ENCODE measurements at places on chromosomes 13 and 19.

DNA sequence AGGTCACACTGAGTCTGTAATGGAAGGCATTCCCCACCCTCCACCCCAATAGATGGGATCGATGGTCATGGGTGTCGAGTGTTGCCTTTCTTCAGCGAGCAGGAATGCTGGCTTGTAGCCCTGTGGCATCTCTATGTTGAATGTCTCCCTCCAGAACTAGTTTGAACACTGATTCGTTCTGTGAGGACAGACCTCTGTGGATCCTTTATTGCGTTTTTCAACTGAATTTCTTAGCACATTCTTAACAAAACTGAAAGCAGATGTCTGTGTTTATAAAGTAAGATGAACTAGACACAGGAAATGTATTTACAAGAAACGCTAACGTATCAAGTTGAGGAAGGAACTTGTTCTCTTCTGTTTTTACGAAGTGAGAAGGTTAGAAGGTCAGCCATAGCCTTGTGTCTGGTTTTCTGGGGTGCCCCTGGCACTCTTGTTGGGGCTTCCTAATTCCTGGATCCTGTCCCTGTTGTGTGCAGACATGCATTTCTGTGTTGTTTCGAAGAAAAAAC is 36.8 kb upstream of the TM9SF2 start:
- no peak for DNase-seq

DNA sequence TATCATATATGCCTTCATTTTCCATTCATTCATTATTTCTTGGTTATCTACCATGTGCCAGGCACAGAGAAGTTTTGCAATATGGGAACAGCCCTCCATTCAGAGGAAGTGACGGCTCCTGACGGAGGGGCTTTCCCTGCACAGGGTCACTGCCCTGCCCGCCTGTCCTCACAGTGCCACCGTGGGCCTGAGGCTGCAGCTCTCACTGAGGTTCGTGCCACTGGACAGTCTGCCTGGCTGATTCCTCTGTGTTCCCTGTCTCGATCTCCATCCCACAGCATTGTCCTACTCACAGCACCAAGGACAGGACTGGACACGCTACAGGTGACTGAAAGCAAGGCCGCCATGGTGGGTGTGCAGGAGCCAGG is 92.7 kb downstream of the TSHZ3 start:
- no peak for DNase-seq

DNA sequence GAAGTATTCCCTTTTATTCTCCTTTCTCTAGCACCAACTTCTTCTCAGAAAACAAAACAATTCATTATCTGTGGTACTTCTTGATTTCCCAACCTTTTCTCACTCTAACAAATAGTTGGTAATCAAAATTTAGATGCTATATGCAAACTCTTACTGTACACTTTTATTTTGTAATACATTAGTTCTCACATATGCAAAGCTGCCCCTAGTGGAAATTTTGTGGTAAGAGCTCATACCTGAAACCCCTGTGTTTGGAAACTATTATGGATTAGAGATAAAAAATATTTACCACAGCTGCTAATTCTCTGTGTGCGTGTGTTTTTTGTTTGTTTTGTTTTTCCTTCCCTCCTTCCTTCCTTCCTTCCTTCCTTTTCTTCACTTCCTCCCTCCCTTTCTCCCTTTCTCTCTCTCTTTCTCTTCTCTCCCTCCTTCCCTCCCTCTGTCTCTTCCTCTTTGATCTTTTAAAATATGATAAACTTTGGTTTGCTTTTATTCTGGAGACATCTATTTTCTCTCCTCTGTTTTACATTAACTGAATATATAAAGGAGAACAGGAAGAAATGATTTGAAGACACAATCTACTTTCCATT is 537.4 kb downstream of the SLITRK6 start:
- DNase-seq = no peak

DNA sequence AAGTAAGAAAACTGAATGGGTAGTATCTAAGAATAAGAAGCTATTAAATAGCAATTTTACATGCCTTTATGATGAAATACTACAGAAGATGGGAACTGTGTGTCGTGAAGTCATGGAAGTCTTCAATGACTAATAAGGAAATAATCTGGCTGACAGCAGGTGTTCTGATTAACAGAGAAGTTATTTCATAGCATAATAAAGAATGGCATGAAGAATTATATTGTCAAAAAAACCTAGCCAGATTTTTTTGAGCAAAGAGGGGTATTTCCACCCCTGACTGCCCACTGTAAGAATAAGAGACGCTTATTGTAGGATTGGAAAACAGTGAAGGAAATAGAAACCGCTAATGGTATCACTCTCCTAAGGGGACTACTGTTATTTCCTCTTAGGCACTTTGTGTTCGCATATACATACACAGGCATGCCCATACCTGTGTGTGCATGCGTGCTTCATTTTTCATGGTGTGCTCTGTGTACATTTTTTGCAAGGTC is 318.8 kb downstream of the SHISA2 start:
- no peak for DNase-seq

DNA sequence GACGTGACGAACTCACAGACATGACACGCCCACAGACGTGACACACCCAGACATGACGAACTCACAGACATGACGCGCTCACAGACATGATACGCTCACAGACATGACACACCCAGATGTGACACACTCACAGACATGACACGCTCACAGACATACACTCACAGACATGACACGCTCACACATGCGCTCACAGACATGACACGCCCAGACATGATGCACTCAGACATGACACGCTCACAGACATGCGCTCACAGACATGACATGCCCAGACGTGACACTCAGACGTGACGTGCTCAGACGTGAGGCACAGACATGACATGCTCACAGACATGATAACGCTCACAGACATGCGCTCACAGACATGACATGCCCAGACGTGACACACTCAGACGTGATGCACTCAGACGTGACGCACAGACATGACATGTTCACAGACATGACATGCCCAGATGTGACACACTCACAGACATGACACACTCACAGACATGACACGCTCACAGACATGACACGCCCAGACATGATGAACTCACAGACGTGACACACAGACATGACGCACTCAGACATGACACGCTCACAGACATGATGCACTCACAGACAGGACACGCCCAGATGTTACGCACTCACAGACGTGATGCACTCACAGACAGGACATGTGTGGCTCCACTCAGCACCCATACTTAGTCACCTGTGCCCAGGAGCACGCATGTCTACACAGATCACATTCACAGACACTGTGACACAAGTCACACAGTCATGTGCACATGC is 8.1 kb downstream of the ERFL start:
- no peak for DNase-seq

- no peak for DNase-seq
Measured at GRCh38 chr19:18840288-18841267, 8.8 kb downstream of the UPF1 start.

- no peak for DNase-seq
Measured at GRCh38 chr13:91468301-91468700, 69.9 kb downstream of the GPC5 start.

DNA sequence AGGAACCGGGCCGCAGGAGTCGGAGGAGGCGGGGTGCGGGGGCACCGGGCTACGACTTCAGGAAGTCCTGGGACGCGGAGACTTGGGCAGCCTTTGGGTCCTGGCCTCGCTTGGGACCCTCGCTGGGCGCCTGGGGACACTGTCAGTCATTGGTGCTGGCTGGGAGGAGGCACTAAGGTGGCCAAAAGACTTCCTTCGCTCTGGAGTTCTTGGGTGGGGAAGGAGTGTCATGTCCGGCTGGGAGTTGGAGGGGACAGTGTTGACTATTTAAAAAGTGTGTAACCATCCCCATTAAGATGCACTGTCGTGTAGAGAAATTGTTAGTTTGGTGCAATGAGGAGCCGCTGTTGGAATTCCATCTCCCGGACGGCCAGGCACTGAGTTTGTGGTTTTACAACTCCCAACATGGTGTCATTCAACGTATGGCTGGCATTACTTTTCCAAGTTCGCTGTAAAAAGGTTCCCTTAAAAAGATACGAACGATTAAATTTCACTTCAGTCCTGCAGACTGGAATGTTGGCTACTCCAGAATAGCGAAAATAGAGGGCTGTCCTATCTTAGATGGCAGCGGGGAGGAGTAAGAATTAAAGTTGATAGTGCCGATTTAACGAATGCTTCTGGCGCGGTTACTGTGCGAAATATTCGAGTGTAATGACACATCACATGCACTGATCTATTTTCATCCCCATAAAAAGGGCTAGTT is 776 bp downstream of the DNAJC3 start:
- DNase-seq = no peak

GRCh38 chr19:49854378-49855263 is 3.7 kb downstream of the PTOV1 start:
- DNase-seq = no peak

DNA sequence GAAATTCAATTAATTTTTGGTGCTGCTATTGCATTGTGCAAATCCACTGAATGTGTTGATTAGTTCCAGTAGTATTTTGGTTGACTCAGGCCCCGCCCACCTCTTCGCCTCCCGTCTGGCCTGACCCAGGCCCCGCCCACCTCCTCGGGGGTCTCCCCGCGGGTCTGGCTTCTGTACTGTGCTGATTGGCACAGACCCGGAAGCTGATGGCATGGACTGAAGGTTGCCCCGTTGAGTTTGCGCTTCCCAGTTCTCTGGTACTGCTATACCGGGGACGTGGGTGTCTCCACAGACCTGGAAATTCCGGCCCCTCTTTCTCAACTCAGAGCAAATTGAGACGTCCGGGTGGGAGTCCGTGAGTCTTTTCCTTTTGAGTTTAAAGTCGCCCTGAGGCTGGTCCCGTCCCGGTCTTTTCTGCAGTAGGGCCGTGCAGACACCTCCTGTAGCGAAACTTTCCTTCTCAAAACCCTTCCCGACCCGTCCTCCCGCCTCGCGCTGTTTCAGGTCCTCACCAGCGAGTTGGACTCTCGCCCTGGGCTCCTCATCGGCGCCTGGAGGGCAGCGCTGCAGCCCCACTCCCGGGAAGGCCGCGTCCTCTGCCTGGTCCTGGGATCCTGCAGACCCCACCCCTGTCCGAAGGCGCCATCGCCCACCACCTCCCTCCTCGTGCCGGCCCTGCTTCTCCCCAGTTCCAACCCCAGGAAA is 14.8 kb downstream of the ZNF701 start:
- no peak for DNase-seq

DNA sequence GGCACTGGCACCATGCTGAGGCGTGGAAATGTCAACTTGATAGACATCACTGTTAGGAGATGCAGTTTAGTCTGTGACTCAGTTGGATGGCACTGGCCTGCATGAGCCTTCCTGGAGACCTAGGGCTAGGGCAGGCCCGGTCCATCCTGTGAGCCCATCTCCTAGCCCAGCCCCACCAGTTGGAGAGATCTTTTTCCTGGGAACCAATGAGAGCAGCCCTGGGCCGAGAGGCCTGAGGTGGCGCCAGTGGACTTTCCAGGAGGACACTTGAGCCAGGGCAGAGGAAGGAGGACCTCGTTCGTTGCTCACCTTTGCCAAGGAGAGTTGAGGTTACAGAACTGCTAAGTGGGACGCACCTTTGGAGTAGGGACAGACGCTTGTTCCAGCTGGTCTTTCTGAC is 100.5 kb upstream of the TEX29 start:
- DNase-seq = no peak

DNA sequence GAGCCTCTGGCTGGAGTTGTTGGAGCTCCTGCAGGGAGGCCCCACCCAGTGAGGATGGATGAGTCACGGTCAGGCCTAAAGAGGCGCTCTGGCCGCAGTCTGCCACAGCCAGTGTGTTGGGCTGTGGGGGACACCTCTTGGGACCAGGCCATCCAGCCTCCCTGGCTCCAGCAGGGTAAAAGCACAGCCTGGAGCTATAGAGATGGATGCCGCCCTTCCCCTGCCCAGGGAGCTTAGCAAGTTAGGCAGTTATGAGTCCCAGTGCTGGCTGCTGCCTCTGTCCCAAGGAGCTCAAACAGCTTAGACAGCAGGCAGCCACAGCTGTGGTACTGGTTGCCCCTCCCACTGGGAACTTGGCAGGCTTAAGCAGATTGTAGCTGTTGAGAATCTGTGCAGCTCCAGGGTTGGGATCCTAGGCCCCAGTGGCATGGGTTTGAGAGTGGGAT is 100.9 kb downstream of the NDFIP2 start:
- no peak for DNase-seq

DNA sequence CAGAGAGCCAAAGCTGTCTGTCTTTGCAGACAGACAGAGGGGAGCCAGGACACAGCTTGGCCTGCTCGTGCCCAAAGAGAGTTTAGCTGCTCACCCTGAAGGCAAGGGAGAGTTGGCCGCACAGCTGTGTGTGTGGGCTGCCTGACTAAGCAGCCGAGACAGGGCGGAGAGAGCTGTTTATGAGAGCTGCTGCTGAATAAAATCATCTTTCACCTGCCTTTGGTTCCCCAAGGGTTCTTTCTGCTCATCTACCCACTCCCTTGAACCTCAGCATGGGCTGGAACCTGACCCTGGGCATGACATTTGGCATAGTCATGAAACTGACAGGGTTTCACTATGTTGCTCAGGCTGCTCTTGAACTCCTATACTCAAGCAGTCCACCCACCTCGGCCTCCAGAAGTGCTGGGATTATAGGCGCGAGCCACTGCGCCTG is 98.2 kb downstream of the RBM26 start:
- no peak for DNase-seq

DNA sequence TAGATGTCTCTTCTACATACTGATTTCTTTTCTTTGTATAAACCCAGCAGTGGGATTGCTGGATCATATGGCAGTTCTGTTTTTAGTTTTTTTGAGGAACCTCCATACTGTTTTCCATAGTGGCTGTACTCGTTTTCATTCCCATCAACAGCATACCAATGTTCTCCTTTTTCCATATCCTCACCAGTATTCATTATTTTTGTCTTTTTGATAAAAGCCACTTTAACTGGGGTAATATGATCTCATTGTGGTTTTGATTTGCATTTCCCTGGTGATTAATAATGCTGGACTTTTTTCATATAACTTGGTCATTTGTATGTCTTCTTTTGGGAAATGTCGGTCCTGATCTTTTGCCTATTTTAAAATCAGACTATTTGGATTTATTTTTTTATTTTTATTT is 108.5 kb downstream of the PAN3 start:
- DNase-seq = no peak

DNA sequence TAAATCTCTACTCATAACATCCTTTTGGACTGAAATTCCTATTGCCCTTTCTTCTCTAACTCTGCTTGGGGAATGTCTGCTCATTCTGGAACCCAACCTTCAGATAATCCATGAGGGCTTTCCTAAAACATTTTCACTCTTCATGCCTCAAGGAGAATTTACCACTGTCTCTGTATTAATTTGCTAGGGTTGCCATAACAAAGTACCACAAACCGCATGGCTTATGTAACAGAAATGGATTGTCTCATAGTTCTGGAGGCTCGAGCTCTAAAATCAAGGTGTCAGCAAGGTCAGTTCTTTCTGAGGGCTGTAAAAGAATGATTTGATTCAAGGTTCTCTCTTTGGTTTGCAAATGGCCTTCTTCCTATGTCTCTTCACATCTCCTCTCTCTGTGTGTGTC is 209.7 kb downstream of the LACC1 start:
- no peak for DNase-seq

DNA sequence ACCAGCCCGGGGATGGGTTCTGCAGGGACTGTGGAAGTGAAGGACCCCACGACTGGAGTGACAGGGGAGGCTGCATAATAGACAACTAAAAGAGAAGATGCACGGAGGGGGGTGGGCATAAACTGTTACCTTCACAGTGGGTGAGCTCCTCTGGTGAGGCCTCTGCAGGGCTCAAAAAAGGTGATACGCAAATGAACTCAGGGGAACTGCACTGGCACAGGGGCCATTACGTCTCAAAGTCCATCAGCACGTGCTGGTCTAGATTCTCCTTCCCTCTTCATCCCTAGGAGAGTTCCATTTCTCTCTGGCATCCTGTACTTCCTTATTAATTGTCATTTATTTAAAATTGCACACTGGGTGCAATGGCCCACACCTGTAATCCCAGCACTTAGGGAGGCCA is 8.1 kb upstream of the FFAR2 start:
- no peak for DNase-seq

GRCh38 chr13:37306778-37307544 is 201.5 kb upstream of the CSNK1A1L start:
- no peak for DNase-seq
